ENCODE measurements at places on chromosomes 13 and 19. TPM values are rescaled to one million over a fixed set of nuclear protein-coding genes. Genes with fewer than 3 reads are reported as not detected.
A peak's percentile ranks its signal among the peaks of the same experiment; 100 is the strongest.

REX1BD gene
- 20.7 TPM for total RNA-seq

BLVRB gene
- 92.9 TPM for total RNA-seq

DNA sequence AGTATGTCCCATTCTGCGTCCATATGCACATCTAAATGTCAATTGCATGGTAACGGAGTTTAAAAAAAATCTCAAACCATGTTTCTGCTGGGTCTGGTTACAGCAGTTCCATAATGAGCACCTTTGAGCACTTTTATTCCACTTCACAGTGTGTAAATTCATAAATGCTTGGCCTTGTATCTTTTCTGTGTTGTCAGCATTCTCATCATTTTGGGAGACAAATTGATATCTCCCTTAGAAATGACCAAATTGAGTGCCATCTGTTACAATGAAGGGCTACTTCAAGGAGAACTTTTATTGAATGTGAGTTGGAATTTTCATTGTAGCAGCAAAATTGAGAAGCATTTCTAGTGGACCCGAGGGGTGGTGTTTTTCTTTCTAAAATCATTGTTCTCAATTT is 432.9 kb upstream of the PCDH9 start:
- DNase-seq: no peak

- DNase-seq: no peak
Measured at GRCh38 chr19:10107817-10108367, 1.7 kb downstream of the PPAN start.

DNA sequence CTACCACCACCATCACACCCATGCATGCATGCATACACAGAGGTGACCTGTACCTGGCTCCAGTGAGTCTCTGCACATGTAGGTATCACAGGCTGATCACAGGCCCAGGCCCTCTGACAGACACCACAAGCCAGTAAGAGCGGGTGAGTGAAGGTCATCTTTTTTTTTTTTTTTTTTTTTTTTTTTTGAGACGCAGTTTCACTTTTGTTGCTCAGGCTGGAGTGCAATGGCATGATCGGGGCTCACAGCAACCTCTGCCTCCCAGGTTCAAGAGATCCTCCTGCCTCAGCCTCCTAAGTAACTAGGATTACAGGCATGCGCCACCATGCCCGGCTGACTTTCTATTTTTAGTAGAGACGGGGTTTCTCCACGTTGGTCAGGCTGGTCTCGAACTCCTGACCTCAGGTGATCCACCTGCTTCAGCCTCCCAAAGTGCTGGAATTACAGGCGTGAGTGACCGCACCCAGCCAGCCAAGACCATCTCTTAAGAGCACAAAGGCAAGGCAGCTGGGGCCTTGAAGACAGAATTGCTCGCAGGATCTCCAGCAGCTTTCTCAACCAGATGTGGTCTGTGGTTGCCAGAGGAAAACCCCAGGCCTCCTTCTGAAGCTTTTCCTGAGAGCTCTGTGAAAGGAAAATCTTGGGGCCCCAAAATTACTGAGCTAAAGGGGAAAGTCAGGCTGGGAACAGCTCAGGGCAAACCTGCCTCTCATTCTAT is 3.2 kb upstream of the NKG7 start:
- no peak for DNase-seq

GRCh38 chr19:10195199-10195519 is 406 bp upstream of the DNMT1 start:
- DNase-seq: no peak

GRCh38 chr13:36862722-36863121 is 43.7 kb downstream of the RFXAP start:
- no peak for DNase-seq

DNA sequence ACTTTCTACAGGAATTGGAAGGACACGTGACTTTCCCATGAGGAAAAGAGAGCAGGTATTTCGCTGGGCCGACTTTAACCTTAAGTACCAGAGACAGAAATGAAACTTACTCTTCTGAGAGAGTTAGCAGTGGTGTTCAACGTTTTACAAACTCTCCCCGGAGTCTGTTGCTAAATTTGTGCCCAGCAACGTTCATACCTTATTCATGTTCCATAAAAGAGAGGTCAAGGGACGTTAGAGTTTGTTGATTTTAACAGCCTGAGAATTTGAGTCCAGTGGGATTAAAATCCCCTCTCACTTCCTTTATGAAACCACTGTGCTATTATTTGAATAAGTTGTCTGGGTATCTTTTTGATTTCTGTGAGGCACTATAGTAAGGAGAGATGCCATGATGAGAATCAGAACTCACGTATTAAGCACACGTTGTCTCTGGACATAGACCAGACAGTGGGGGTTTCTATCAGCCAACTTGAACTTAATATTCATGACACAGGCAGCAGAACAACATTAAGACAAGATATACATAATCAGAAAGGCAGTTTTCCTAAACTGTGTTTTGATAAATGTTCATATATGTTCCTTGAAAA is 33.4 kb downstream of the SPRY2 start:
- DNase-seq: no peak

DNA sequence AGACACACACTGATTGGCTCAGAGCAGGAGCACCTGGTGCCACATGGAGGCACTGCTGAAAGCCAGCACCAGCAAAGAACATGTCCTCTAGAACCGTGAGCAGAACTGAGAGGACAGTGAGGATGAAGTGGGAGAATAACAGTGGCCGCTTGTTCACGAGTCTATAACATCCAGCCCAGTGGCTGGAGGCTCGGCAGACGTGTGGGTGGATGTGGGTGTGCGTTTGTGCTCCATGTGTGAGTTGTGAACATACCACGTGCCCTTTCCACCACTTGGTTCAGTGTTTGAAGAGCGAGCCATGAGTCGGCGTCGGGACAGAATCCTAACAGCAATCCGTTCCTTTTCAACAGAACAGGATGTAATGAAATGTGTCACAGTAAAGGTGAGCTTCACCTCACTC is 113.0 kb downstream of the SOX1 start:
- no peak for DNase-seq

DNA sequence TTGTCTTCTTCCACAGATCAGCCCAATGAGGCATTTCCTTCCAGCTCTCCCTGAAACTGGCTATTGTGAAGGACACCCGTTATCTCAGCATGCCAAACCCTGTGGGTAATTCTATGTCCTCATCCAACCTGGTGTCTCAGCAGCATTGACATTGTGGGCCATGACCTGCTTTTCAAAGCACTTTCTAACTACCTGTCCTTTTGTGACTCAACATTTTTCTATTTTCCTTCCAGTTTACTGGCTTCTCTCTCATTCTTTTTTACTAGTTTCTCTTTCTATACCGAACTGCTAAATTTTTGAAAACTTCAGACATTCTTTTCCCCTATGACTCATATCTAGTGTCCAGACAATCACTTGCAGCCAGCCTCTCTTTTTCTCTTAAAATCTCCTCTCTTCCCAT is 136.4 kb upstream of the HTR2A start:
- peak; percentile 31 for DNase-seq

C19orf33 gene
- total RNA-seq: 8.7 TPM
